ENCODE measurements at places on chromosomes 5 and 9. TPM values are rescaled to one million over a fixed set of nuclear protein-coding genes. Genes with fewer than 3 reads are reported as not detected.

Gene SLC46A2
- total RNA-seq, result 13.0 TPM

DNA sequence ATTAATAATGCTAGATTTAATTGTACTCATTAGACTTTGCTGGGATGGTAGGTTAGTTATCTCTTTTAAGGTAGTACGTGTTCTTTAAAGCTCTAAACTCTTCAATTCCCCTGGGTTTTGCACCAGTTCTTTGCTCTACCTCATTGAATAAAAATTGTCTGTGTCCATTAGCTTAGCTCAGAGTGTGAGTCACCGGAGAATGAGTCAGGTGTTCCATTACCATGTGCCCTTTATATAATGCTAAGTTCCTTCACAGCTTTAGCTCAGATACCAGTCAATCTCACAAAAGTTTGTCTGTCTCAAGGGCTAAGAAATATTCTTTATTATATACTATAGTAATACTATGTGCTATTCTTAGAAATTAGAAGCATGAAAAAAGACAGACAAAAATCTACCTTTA, 339.4 kb downstream of the PRELID2 start:
- no peaks in the 10 kb centered on the region for H3K36me3 ChIP-seq
- DNase-seq, result no peak
- no peaks in the 10 kb centered on the region for H3K4me1 ChIP-seq
- no peak overlapping the region for H3K27ac ChIP-seq
- H3K4me3 ChIP-seq, result no peak overlapping the region

- no peak overlapping the region for H3K4me3 ChIP-seq
- no peaks in the 10 kb centered on the region for H3K27me3 ChIP-seq
- H3K4me1 ChIP-seq, result no peaks in the 10 kb centered on the region
- no peaks in the 10 kb centered on the region for H3K36me3 ChIP-seq
These were observed 189.9 kb downstream of the BNC2 start for GRCh38 chr9:16680541-16680940.

Gene PCDH12
- total RNA-seq, result 15.6 TPM

Gene DRD1
- total RNA-seq, result 0.37 TPM

Gene MARCHF6
- 128 TPM for total RNA-seq

- peaks cover 19% of the 10 kb centered on the region for H3K27me3 ChIP-seq
- H3K4me1 ChIP-seq, result peaks cover 6% of the 10 kb centered on the region
- peak; percentile 56 for DNase-seq
- H3K27ac ChIP-seq, result peak within 1 kb of the TSS; percentile 64
- H3K36me3 ChIP-seq, result no peaks in the 10 kb centered on the region
These were observed at the start of gene ZFP2 for GRCh38 chr5:178895615-178896571. TSS of gene ZFP2 (plus strand) at chr5:178895913. CDS start at chr5:178931314, 35,401 bp downstream.

DNA sequence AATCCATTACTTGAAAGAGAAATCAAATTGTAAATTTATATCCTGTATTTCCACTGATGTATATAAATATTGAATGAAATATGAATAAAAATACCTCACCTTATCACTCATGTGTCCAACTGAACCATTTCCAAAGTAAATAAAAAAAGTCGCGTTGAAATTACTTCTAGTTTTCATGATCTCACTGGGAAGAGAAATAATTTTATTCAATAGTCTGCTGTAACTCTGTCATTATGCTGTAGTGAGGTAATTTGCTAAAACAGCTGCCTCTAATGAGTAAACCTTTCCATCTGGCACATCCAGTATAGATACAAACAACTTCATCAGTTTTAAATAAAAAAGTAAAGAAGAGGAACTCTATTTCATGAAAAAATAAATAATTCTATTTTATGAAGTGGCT, 611.5 kb downstream of the ZNF608 start:
- H3K27ac ChIP-seq, result no peak overlapping the region
- H3K4me1 ChIP-seq, result no peaks in the 10 kb centered on the region
- H3K4me3 ChIP-seq, result no peak overlapping the region
- no peak for DNase-seq
- H3K36me3 ChIP-seq, result no peaks in the 10 kb centered on the region

- no peak for DNase-seq
- H3K27me3 ChIP-seq, result no peaks in the 10 kb centered on the region
- H3K36me3 ChIP-seq, result no peaks in the 10 kb centered on the region
- peaks cover 7% of the 10 kb centered on the region for H3K4me1 ChIP-seq
- H3K27ac ChIP-seq, result no peak overlapping the region
These were observed 51.8 kb upstream of the TLE1 start for GRCh38 chr9:81741103-81741502.

Gene ZSWIM6
- 20.3 TPM for total RNA-seq

DNA sequence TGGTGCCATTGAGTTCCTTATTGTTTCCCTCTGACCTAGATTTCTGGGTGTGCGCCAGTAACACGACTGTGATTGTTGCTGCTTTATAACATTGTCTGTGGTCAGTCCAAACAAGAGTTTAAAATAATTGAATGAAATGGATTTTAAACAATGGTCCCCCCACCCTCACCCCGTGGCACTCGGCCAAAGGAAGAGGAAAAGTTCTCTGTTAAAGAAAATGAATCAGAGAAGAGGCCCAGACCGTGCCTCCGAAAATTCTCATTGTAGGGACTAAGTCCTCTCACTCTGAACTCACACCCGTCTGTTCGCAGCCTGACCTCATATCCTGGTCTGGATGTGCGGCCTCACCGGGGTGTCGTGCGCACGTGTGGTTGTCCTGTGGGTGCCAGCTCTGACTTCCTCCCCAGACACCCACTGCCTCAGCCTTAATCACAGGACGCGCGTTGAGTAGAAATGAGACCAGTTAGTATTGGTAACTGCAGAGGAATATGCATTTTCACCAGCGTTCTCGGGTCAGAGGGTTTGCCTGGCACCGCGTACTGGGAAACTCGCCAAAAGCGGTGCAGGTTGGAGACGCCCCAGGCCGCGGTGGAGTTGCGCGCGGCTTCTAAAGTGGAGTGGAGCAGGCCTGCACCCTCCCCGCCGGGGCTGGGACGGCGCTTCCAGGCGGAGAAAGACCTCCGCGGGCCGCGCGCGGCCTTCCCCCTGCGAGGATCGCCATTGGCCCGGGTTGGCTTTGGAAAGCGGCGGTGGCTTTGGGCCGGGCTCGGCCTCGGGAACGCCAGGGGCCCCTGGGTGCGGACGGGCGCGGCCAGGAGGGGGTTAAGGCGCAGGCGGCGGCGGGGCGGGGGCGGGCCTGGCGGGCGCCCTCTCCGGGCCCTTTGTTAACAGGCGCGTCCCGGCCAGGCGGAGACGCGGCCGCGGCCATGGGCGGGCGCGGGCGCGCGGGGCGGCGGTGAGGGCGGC, at the start of gene ABL1:
TSS of gene ABL1 (plus strand) at position 884 of the 966 bp plus-strand sequence. CDS start 193 bp downstream, outside the sequence.
- peak within 1 kb of the TSS; percentile 85 for H3K27ac ChIP-seq
- H3K4me3 ChIP-seq, result peak within 1 kb of the TSS; percentile 55
- no peaks in the 10 kb centered on the region for H3K27me3 ChIP-seq
- DNase-seq, result peak; percentile 75

GRCh38 chr9:112925058-112925641, 34.5 kb upstream of the SLC46A2 start:
- DNase-seq, result peak; percentile 5
- no peak overlapping the region for H3K4me3 ChIP-seq
- no peaks in the 10 kb centered on the region for H3K36me3 ChIP-seq
- no peaks in the 10 kb centered on the region for H3K4me1 ChIP-seq
- H3K27ac ChIP-seq, result no peak overlapping the region

- no peak overlapping the region for H3K27ac ChIP-seq
- no peaks in the 10 kb centered on the region for H3K27me3 ChIP-seq
- H3K4me1 ChIP-seq, result no peaks in the 10 kb centered on the region
- no peak overlapping the region for H3K4me3 ChIP-seq
These were observed 48.1 kb downstream of the GGTA1 start for GRCh38 chr9:121451586-121451985.

Gene TNC
- total RNA-seq, result 166 TPM

DNA sequence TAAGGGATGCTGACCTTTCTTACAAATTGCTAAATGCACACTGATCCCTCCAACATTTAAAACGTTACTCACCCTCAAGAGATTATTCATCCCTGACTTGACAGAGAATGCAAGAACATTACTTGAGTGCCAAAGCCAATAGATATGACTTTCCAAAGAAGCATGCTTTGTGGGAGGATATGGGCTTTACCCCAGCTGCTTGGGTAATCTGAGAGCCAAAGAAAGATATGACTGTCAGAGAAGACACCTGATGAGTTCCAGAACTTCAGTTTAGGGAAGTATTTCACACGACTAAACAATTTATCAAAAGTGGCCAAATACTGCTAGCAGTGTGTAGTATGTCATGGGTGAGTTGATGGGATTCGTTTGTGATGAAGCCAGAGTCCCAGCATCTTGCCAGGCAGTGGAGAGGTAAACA, 7.4 kb upstream of the SPDL1 start:
- H3K36me3 ChIP-seq, result no peaks in the 10 kb centered on the region
- H3K27me3 ChIP-seq, result peaks cover 67% of the 10 kb centered on the region
- H3K4me1 ChIP-seq, result no peaks in the 10 kb centered on the region
- no peak overlapping the region for H3K4me3 ChIP-seq
- DNase-seq, result no peak

Gene N4BP3
- 3.6 TPM for total RNA-seq

Gene IL3
- not detected for total RNA-seq

DNA sequence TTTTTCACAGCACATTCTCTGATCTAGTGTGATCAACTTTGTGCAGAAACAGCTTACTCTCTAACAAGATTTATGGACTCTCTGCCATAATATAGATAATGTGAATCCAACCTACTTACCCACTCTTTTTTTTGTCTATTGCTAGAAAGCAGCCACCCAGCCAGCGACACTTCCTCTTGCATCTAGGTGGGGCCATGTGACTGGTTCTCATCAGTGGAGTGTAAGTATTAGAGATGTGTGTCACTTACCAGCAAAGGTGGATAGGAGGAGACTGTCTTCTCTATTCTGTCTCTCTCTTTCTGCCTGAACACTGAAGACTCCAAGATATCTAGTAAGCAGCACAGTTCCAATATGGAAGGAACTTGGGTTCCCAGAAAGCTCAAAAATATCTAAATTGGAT, 174.8 kb downstream of the MCTP1 start:
- H3K4me3 ChIP-seq, result no peak overlapping the region
- no peaks in the 10 kb centered on the region for H3K4me1 ChIP-seq
- H3K36me3 ChIP-seq, result no peaks in the 10 kb centered on the region
- no peak for DNase-seq
- H3K27ac ChIP-seq, result no peak overlapping the region

Gene ECSCR
- total RNA-seq, result 48.9 TPM

DNA sequence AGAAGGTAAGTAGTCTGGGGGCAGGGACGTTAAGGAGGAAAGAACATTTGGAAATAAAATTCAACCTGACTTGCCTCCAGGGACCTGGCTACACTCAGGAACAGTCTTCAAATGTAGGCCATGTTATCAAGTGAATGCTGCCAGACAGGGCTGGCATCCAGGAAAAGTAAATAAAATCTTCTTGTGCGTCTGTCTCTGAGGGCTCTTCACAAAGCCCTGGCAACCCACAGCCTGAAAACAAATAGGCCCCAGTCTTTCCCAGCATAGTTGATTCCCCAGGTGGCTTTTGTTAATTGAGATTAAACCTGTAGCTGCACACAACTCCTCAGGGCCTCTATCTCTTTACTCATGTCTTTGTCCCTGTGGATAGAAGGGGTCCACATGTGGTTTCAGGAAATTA, 55.4 kb downstream of the STK32A start:
- H3K27ac ChIP-seq, result no peak overlapping the region
- H3K36me3 ChIP-seq, result no peaks in the 10 kb centered on the region
- H3K4me3 ChIP-seq, result no peak overlapping the region
- no peak for DNase-seq
- no peaks in the 10 kb centered on the region for H3K4me1 ChIP-seq

Gene MAP1B
- 62.6 TPM for total RNA-seq

Gene DEPDC1B
- total RNA-seq, result 3.0 TPM

GRCh38 chr9:130884542-130885483, 11.8 kb downstream of the QRFP start:
- DNase-seq, result no peak
- H3K27ac ChIP-seq, result no peak overlapping the region
- no peaks in the 10 kb centered on the region for H3K36me3 ChIP-seq
- H3K27me3 ChIP-seq, result no peaks in the 10 kb centered on the region
- H3K4me3 ChIP-seq, result no peak overlapping the region
- H3K4me1 ChIP-seq, result no peaks in the 10 kb centered on the region

Gene HSPA4
- 90.7 TPM for total RNA-seq

DNA sequence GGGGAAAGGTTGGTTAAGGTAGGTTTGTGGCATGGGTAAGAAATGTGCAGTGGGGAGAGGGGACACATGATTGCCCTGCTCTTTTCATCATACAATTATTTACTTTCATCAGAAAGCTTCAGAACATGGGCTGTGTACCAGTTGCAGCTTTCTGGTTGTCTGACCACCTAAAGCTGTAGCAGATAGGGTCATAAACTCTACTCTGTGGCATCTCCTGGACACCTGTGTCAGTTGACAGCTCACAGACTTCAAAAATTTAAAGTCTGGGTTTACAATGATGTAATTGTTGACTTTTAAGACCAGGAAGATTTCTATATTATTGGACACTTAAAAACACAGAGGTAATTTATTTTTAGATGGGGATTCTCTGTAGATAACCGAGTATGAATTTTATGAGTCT, 222.7 kb upstream of the PRR16 start:
- no peaks in the 10 kb centered on the region for H3K4me1 ChIP-seq
- H3K27me3 ChIP-seq, result no peaks in the 10 kb centered on the region
- DNase-seq, result no peak
- H3K27ac ChIP-seq, result no peak overlapping the region
- H3K4me3 ChIP-seq, result no peak overlapping the region

- DNase-seq, result no peak
- no peaks in the 10 kb centered on the region for H3K27me3 ChIP-seq
- peak overlapping the region; percentile 89 for H3K4me3 ChIP-seq
- H3K36me3 ChIP-seq, result no peaks in the 10 kb centered on the region
- peak overlapping the region; percentile 98 for H3K27ac ChIP-seq
- H3K4me1 ChIP-seq, result peaks cover 53% of the 10 kb centered on the region
These were observed 354 bp downstream of the NCBP1 start for GRCh38 chr9:97633859-97634490.

GRCh38 chr5:94751460-94751859, 133.0 kb downstream of the SLF1 start:
- no peak overlapping the region for H3K27ac ChIP-seq
- DNase-seq, result no peak
- no peaks in the 10 kb centered on the region for H3K27me3 ChIP-seq
- no peaks in the 10 kb centered on the region for H3K4me1 ChIP-seq
- H3K4me3 ChIP-seq, result no peak overlapping the region
- H3K36me3 ChIP-seq, result no peaks in the 10 kb centered on the region

DNA sequence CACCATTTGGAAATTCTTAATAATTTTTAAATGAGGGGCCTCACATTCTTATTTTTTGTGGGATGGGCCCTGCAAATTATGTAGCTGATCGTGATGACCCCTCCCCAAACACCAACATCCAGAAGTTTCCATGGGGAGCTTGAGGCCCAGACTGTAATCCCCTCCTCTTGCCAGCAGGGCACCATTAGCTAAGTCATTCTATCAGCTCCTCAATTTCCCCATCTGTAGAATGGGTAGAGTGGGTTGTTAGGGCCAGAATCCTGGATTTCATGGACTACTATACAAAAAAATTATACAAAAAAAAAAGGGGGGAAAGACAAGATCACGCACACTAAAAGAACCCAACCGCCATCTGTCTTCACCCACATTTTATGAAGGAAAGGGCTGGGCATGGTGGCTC, 38.4 kb downstream of the SHB start:
- no peaks in the 10 kb centered on the region for H3K27me3 ChIP-seq
- no peak overlapping the region for H3K27ac ChIP-seq
- H3K36me3 ChIP-seq, result no peaks in the 10 kb centered on the region
- peaks cover 35% of the 10 kb centered on the region for H3K4me1 ChIP-seq
- H3K4me3 ChIP-seq, result no peak overlapping the region
- DNase-seq, result no peak

- H3K4me1 ChIP-seq, result no peaks in the 10 kb centered on the region
- H3K4me3 ChIP-seq, result no peak overlapping the region
- H3K27me3 ChIP-seq, result peaks cover 100% of the 10 kb centered on the region
- no peak overlapping the region for H3K27ac ChIP-seq
These were observed 50.8 kb downstream of the TSPAN17 start for GRCh38 chr5:176697934-176698538.

Gene KIF27
- 5.6 TPM for total RNA-seq

GRCh38 chr5:104111632-104112031, 549.0 kb upstream of the NUDT12 start:
- no peaks in the 10 kb centered on the region for H3K36me3 ChIP-seq
- H3K4me1 ChIP-seq, result no peaks in the 10 kb centered on the region
- H3K4me3 ChIP-seq, result no peak overlapping the region
- H3K27me3 ChIP-seq, result no peaks in the 10 kb centered on the region

Data from left lung (tissue), 14 donors.